ENCODE measurements at places on chromosomes 5 and 9. TPM values are rescaled to one million over a fixed set of nuclear protein-coding genes. Genes with fewer than 3 reads are reported as not detected.

GRCh38 chr9:108100571-108100970, 611.0 kb upstream of the KLF4 start:
- DNase-seq = no peak

- DNase-seq = no peak
Measured at GRCh38 chr5:124639095-124639665, 107.3 kb downstream of the ZNF608 start.

GRCh38 chr5:38531518-38531917, 24.9 kb downstream of the LIFR start:
- DNase-seq = no peak

DNA sequence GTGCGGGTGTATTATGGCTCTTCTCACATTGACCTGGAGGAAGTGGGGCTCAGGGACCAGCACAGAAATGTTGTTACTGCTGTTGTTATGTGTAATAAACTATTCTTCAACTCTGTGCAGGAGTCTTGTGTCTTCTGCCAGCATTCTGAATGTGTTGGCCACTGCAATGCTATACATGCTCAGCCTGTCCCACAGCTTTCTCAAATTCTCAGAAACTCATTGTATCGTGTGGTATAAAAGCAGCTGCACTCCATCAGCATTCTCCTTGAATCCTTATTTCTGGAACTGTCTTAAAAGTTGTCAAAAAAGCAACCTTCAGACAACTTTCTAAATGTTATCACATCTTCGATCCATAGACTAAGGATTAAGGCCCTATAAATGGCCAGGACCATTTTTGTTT, 72.0 kb downstream of the ZNF474 start:
- DNase-seq = no peak

The TAS2R1 gene
- not detected for total RNA-seq

The MRPS27 gene
- total RNA-seq = 86.3 TPM

- no peak for DNase-seq
Measured at GRCh38 chr5:98927242-98927988, 1.4 kb downstream of the CHD1 start.

DNA sequence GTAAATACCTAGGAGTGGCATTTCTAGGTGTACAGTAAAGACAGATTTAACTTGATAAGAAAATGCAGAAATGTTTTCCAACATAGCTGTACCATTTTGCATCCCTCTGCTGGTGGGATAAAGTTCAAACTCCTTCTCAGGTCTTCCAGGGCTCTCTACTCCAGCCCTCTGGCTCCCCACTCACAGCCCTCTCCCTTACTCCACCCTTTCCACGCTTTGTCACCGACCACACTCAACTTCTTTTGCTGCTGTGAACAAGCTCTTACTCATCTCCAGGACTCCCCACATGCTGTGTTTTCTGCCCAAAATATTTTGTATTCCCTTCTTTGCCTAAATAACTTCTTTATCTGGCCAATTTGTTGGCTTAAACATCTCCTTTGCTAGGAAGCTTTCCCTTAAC, 90.6 kb upstream of the OSMR start:
- no peak for DNase-seq

DNA sequence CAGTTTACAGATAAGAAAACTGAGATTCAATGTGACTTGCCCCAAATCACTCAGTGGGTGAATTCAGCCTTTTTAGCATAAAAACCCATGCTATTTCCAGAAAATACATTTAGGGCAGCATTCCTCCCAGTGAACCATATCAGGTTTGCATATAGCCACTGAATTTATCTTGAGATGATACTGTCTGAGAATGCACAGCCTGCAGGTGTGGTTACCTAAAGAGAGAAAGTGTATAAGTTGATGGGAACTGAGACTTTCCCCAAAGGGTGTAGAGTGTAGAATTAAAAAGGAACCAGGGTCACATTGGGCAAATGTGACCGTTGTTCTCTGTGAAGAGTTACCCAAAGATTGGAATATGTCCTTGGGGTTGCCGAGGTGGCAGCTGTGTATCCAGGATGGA, 100.0 kb upstream of the PIK3R1 start:
- DNase-seq = no peak

DNA sequence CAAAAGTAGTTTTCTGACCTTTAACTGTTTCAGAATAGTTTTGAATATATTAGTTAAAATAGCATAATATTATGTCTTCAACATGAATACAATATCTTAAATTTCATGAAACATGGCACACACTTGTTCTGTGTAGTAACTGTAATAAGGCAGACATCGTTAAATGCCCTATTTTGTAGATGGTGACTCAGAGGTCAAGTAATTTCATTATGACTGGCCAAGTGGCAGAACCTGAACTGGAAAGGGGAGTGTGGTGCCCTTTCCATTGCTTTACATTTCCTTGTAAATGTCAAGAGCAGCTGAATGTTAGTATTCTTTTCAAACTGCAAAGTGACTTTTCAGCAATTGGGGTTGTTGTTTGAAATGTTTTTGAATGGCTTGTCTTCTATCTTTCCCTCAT, 201.2 kb upstream of the CDKN2B start:
- no peak for DNase-seq

GRCh38 chr5:160382346-160382745, 11.9 kb upstream of the C1QTNF2 start:
- no peak for DNase-seq

- DNase-seq = no peak
Measured at GRCh38 chr5:95841914-95842812, 19.6 kb upstream of the GLRX start.

The C5 gene
- 0.65 TPM for total RNA-seq

DNA sequence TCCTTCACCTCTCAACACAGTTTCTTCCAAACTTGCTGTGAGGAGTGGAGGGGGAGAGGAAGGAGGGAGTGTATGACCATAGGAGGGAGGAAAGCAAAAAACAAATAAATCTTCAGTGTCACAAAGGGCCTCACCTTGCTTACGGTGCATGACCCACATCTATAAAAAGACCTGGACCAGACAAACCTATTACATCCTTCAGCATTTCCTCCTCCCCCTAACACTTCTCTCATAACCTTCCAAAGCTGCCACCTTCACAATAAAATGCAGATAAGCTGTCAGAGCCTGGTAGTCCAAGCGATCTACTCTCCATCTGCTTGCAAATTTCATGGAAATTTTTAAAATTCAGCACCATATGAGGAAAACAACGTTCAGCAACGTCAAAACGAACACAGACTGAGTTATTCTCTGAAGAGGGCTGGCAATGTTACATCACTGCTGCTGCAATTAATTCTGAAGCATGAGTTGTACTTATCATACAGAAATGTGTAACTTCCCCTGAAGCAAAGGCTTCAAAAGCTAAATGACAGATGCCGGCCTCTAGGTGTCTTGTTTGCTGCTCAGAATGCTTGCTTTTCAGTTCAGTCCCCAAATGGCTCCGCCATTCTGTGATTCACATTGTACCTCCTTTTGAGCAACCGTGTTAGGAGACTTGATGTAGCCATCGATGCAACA, 62.9 kb downstream of the EFNA5 start:
- no peak for DNase-seq

DNA sequence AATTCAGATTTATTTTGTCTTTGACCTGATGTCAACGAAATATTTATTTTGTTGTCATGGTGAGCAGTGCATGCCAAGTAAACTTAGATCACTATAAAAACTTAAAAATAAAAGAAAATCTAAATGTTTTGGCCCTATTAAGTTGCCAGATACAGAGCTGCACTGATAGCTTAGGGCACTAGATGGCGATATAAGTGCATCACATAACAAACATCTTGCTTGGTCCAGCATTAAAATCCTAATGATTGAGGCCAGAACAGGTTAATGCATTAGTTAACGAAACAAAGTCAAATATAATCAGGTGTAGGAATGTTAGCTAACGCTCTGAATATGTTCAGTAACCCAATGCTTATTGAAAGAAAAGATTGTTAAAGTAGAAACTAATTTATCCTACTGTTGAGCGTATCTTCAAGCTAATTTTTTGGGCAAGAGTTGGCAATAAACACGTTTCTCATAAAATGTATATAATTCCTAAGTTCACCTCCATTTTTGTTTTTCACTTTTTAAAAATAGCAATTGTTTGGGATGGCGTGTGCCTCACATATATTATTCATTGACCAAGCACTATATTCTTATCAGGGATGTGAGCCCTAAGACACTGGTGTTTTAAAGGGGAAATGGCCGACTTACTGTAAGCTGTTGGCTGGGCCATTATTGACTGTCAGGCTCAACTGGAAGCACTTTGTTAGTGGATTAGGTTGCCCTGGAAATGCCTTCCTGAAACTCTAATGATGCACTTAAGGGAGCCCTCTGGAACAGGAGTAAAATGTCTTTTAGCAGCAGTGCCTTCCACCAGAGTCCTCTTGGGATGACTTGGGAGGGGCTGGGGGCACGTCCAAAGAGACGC, 33.3 kb downstream of the KCTD16 start:
- DNase-seq = peak; percentile 26

The MCC gene
- total RNA-seq = 4.3 TPM

GRCh38 chr5:161713042-161713441, 27.5 kb downstream of the GABRA6 start:
- DNase-seq = no peak

GRCh38 chr9:120608421-120608820, 28.5 kb upstream of the CDK5RAP2 start:
- no peak for DNase-seq

The CRHBP gene
- total RNA-seq = not detected

The C5orf52 gene
- total RNA-seq = not detected

GRCh38 chr9:119834064-119834620, 464.9 kb upstream of the BRINP1 start:
- no peak for DNase-seq

- no peak for DNase-seq
Measured at GRCh38 chr9:97570899-97571298, 62.3 kb downstream of the TSTD2 start.

- no peak for DNase-seq
Measured at GRCh38 chr5:36948650-36949049, 72.1 kb downstream of the NIPBL start.

- DNase-seq = peak; percentile 78
Measured at GRCh38 chr5:102823441-102823874, 68.4 kb downstream of the PAM start.

The SLC6A7 gene
- total RNA-seq = not detected

DNA sequence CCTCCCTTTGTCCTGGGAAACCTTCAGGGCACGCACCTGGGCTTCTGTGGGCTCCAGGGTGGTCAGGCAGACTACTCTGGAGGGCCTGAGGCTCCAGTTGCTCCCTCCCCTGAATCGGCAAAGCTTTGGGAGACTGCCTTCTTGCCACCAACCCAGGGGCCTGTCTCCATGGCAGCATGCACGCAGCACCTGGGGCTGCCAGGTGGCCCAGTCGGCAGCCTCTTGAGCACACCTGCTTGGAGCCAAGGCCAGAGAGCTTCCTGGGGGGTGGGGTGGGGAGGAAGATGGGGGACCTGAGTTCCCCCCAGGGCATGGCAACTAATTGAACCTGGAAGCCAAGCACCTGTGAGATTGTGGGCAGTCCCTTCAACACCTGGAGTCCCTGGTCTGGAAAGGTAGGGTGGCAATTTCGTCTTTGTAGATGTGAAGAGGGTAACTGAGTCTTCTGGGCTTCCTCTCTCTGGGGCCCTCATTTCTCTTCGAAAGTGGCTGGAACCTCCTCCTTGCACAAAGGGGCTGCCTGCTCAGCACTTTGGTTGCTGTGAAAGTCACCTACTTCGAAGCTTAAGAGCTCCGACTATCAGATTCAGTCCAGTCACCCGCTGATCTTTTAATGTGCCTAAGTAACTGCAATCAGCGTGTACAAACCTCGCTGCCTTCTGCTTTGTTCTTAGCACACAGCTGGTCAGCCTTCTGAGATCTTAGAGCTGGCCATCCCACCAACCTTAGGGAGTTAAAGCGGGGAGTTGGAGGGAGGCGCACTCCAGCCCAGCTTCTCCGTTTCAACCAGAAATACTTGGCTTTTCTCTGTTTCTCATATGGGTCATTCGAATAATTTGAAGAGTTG, 4.0 kb downstream of the RNF183 start:
- no peak for DNase-seq

DNA sequence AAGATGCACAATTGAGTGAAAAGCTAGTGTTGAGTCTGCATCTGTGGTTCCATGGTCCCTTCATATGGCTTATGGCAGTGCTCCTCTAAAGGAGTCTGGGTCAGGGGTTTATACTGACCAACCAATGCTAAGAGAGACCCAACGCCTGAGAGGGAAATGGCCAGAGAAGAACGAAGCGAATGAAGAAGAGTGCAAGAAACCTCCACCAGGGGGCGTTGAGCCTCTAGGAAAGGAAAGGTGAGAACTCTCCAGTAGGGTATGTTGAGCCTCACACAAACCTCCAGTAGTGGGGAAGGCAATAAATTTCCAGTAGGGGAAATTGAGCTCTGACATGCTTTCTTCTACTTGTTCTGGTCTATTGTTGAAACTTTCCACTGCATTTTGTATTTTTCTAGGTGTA, 470.6 kb downstream of the PRDM9 start:
- no peak for DNase-seq

DNA sequence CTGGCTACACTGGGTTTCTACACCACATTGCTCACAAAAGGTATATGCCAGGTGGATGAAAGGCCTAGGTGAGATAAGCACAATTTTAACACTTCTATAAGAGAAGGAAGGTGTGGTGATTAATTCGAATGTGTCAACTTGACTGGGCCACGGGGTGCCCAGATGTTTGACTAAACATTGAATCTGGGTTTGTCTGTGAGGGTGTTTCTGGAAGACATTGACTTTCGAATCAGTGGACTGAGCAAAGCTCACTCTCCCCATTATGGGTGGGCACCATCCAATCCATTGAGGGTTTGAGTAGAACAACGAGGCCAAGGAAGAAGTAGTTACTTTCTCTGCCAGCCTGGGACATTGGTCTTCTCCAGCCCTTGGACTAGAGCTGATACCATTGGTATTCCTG, 78.2 kb upstream of the COL5A1 start:
- DNase-seq = no peak

The N4BP3 gene
- total RNA-seq = 3.1 TPM

The CNTFR gene
- total RNA-seq = not detected

DNA sequence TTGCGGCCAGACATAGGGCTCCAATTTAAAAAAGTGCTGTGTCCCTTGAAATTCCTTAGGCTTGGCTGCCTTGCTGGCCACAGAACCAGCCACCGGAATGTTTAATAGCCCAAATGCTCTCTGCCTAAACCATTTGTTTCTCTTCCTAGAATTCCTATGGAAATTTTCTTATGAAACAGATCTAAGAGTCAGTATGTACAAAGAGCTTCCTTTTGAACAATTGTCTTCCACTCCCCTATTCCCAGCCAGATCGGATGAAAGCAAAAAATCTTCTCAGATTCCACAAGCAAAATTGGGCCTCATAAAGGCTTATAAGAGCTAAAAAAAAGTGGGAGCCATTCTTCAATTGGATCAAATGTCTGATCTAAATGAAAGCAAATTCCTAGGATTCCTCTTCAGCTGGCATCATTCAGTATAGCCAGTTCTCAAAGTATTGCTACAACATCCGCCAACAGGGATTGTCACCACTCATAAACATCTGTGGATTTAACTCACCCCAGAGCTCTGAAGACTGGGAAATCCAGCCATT, 104.3 kb downstream of the CEMIP2 start:
- no peak for DNase-seq

- no peak for DNase-seq
Measured at GRCh38 chr5:116009806-116010205, 22.5 kb upstream of the ARL14EPL start.

DNA sequence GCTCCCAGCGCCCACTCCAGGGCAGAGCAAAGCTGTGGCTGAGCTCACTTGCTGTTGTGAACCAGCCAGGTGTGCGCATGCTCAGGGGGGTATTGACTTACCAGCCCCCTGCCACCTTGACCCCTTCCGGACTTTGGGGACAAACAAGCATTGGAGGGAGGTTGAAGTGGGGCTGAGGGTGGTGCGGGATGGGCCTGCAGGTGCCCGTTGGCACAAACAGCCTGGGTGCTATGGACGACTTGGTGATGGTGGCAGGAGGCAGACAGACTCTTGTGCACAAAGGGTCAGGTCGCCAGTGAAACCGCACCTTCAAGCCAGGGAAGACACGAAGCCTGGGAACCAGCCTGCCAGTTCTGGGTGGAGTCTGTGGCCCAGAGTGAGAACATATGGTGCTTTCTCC, 858.5 kb upstream of the PTPRD start:
- no peak for DNase-seq
